Activated CD8-positive, alpha-beta memory T cell treated with anti-CD3 and anti-CD28 coated beads, Interleukin-2, amount 10 ng/mL, durations not matched to agents 7 days and 5 days (primary cell): ENCODE measurements at places on chromosomes 1 and 21.
A peak's percentile ranks its signal among the peaks of the same experiment; 100 is the strongest.

DNA sequence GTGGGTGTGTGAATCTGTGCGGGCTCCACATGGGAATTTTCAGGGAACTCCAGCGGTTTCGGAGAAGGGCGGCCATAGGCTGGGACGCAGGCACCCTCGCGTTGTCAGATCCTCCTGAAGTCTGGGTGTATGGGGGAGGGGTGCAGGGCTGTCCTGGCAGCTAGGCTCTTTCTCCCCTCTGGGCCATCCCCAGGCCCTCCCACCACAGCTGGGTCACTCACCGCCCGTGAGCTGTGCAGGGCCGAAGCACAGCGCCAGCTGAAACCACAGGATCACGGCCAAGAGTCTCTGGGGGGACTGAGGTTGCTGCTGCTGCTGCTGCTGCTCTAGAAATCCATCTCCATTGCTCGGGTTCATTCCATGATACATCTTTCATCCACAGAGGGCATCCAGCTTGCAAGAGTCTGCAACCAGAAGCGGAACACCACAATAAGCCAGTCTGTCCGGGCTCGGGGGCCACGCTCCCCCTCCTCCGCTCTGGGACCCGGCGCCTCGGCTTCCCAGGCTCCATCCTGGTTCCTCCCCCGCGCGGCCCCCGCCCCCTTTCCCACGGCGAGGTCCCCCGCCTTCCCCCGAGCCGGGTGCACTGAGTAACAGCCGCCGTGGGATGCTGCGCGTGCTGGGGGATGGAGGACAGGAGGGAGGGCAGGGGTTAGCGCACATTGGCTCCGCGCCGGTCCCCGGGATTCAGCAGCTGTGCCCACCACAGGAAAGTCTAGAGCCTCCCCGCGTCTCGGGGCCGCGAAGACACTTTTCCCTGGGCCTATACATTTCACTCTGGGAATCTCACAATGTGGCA, 720 bp downstream of the SUSD4 start:
- H3K36me3 ChIP-seq: no peaks in the 10 kb centered on the region
- peaks cover 69% of the 10 kb centered on the region for H3K27me3 ChIP-seq
- no peak for DNase-seq
- H3K27ac ChIP-seq: no peak overlapping the region
- peaks cover 7% of the 10 kb centered on the region for H3K4me1 ChIP-seq

DNA sequence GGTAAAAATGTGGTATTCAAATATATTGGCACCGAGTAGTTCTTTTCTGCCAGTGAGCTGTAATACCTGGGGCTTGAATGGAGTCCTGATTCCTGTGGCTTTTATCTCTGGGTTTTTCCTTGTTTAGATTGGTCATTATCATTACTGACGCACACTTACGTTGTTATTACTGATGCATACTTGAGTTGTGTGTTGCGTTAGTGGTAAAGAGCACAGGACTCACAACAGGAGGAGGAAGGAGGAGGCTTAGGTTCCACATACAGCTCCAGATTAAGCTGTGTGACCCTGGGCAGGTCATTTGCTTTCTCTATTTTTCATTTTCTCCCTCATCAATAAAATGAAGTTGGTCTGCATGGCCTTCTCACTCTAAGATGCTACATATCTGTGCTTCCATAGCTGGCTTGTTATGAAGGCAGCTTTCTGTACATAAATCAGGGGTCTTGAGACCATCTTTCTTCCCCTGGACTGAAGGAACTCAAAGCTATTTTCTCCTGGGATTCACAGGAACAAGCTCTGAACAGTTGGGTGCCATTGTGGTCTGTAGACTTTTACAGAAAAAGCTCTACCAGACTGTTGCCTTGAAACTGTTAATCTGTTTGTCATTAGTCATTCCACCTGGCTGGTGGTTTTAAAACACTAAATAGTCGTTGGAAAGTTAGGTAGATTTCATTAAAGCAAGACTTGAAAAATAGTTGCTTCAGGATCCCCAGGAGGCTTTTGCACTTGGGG, 5.6 kb downstream of the ARID1A start:
- no peak overlapping the region for H3K4me3 ChIP-seq
- H3K27me3 ChIP-seq: no peaks in the 10 kb centered on the region
- peaks cover 15% of the 10 kb centered on the region for H3K4me1 ChIP-seq
- H3K27ac ChIP-seq: no peak overlapping the region
- peaks cover 23% of the 10 kb centered on the region for H3K36me3 ChIP-seq
- no peak for DNase-seq

GRCh38 chr1:220594356-220594755, 66.4 kb downstream of the MARK1 start:
- H3K27me3 ChIP-seq: no peaks in the 10 kb centered on the region
- no peak for DNase-seq
- no peaks in the 10 kb centered on the region for H3K4me1 ChIP-seq
- no peaks in the 10 kb centered on the region for H3K36me3 ChIP-seq
- no peak overlapping the region for H3K27ac ChIP-seq

- H3K27me3 ChIP-seq: peaks cover 36% of the 10 kb centered on the region
- H3K4me1 ChIP-seq: peaks cover 12% of the 10 kb centered on the region
- peak; percentile 28 for DNase-seq
- no peak overlapping the region for H3K27ac ChIP-seq
- no peak overlapping the region for H3K4me3 ChIP-seq
Observed at GRCh38 chr1:236391008-236391407, 3.1 kb upstream of the EDARADD start.

DNA sequence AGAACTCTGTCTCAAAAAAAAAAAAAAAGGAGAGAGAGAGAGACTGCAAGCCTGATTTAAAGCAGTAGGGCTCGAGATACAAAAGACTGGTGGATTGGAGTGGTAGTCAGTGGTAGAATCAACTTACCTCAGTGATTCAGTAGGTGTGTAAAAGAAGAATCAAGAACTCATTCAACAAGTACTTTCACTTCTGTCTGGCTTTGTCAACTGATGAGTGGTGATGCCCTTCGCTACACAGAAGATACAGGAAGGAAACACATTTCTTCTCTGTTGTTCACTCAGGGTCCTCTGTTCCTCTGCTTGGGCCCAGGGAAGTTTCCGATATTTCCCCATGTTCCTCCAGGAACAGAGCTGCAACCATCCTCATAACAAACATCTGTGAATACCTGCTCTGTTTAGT, 68.6 kb upstream of the COG2 start:
- H3K27ac ChIP-seq: no peak overlapping the region
- H3K4me3 ChIP-seq: no peak overlapping the region
- no peak for DNase-seq

- H3K27me3 ChIP-seq: no peaks in the 10 kb centered on the region
- no peak overlapping the region for H3K27ac ChIP-seq
- H3K4me3 ChIP-seq: no peak overlapping the region
- DNase-seq: no peak
- peaks cover 78% of the 10 kb centered on the region for H3K36me3 ChIP-seq
Observed at GRCh38 chr1:111184663-111185062, 15.8 kb downstream of the DENND2D start.

- H3K4me1 ChIP-seq: peaks cover 5% of the 10 kb centered on the region
- no peak for DNase-seq
- no peak overlapping the region for H3K27ac ChIP-seq
- H3K4me3 ChIP-seq: peak overlapping the region; percentile 32
Observed at GRCh38 chr1:230050973-230051735, 15.9 kb upstream of the GALNT2 start.

DNA sequence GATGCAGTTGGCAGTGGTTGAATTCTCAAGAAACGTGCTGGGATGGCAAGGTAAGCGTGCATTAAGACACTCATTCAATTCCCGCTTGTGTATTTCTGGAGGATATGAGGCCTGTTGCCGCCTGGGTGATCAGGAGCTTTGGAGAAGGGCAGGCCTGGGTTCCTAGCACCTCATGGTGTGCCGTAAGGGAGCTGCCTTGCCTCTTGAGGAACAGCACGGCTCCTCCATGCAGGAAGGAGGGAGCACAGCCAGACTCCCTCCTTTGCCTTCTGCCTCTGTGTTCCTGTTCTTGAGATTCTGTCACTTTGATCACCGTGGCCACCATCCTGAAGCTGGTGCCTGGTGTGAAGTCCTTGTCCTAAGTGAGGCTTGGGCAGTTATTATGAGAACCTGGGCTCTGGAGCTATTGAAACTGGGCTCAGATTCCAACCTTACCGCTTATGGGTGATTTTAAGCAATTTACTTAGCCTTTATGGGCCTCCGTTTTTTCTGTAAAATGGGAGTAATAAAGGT, 18.3 kb downstream of the SLFNL1 start:
- DNase-seq: no peak
- H3K27me3 ChIP-seq: no peaks in the 10 kb centered on the region
- H3K4me3 ChIP-seq: no peak overlapping the region
- H3K4me1 ChIP-seq: peaks cover 25% of the 10 kb centered on the region
- H3K36me3 ChIP-seq: peaks cover 69% of the 10 kb centered on the region
- H3K27ac ChIP-seq: peak overlapping the region; percentile 59

DNA sequence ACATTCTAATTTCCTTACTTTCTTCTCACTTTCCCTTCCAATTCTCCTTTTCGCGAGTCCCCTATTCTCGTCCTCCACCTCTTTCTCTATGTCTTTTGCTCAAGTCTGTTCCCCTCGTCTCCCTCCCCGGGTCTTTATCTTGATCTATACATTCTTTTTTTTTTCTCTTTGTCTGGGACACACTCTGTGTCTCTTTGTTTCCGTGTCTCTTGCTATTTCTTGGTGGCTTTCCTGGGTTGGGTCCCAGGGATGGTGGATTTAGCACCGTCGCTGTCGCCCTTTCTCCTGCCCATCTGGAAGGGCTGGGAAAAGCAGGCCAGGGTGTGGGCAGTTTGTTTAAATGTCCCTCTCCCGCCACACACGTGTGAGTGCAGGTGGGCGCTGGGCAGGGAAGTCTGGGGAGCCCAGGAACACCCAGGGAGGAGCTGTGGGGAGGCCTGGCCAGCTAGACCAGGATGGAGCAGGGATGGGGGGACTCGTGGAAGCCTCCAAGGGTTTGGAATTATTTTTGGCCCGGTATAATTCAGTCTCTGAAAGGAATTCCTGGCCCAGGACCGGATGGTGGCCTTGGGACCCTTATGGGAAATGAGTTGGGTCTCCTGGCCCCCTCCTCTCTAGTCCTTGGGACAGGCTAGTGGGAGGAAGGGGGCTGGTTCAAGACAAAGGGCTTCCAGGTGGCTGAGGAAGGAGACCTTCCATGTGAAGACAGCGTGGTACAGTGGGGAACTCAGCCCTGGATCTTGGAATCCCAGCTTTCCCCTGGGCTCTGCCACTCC, 9.5 kb upstream of the ID3 start:
- peaks cover 6% of the 10 kb centered on the region for H3K4me1 ChIP-seq
- peak overlapping the region; percentile 50 for H3K4me3 ChIP-seq
- H3K36me3 ChIP-seq: peaks cover 1% of the 10 kb centered on the region

DNA sequence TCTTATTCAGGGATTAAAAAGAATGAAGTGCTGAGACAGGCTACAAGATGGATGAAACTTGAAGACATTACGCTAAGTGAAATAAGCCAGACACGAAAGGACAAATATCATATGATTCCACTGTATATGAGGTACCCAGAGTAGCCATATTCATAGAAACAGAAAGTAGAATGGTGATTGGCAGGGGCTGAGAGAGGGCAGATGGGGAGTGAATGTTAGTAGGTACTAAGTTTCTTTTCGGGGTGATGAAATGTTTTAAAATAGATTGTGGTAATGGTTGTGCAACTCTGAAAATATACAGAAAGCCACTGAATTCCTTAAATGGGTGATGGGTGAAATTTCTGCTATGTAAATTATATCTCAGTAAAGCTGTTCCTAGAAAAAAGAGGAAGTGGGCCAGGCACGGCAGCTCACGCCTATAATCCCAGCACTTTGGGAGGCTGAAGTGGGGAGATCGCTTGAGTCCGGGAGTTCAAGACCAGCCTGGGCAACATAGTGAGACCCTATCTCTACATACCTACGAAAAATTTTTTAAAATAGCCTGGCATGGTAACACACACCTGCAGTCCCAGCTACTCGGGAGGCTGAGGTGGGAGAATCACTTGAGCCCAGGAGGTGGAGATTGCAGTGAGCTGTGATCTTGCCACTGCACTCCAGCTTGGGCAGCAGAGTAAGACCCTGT, 15.9 kb downstream of the SLC27A3 start:
- peak overlapping the region; percentile 53 for H3K4me3 ChIP-seq
- DNase-seq: peak; percentile 62
- H3K27me3 ChIP-seq: peaks cover 15% of the 10 kb centered on the region
- H3K4me1 ChIP-seq: peaks cover 46% of the 10 kb centered on the region

GRCh38 chr1:33971913-33972312, 108.0 kb downstream of the HMGB4 start:
- no peak for DNase-seq
- no peaks in the 10 kb centered on the region for H3K27me3 ChIP-seq
- H3K36me3 ChIP-seq: no peaks in the 10 kb centered on the region
- H3K4me1 ChIP-seq: no peaks in the 10 kb centered on the region

DNA sequence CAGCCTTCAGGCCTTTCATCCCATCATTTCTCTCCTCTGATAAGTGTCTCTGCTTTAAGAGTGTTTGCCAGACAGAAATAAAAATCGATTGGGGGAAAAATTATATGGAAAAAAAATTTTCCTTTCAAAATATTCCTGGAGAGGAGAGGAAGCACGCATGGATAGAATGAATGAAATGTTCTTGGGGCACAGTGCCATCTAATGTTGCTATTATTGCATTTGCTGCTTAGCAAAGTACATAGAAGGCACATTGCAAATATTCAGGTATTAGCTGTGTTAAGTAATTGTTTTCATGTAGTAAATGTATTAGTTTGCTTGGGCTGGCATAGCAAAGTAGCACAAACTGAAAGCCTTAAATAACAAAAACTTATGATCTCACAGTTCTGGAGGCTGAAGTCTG, 18.1 kb downstream of the B3GALT5 start:
- no peak for DNase-seq
- no peak overlapping the region for H3K4me3 ChIP-seq
- H3K27me3 ChIP-seq: no peaks in the 10 kb centered on the region
- H3K4me1 ChIP-seq: no peaks in the 10 kb centered on the region

DNA sequence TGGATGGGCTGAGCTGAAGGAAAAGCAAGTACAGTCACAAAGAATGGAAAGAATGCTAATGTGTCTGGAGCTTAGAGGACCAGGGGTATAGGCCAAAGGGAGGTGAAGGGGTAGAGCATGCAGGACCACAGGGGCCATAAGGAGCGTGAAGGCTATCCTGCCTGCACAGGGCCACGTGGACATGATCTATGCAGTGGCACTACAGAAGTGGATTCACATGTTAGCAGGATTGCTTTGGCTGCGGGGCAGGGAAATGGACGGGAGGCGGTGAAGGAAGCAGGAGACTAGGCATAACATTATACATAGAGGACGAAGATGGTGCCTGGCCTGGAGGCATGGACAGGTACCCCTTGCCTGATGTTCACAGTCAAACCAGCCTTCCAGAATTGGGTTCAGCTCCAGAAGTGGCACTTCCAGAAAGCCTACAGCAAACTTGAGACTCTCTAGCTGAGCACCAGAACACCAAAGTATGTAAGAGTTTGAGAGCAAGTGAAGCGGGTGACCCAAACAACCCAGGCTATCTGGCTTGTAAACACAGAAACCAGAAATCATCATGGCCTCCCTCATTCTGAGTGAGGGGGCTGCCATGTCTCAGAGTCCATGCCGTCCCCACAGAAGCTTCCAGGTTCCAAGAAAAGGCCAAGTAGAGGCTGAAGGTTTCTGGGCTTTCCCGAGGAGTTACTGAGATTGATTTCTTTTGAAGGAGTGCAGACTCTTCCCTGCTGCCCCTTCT, 135.5 kb upstream of the JUN start:
- H3K27ac ChIP-seq: no peak overlapping the region
- peaks cover 26% of the 10 kb centered on the region for H3K4me1 ChIP-seq
- H3K4me3 ChIP-seq: no peak overlapping the region
- DNase-seq: no peak
- peaks cover 5% of the 10 kb centered on the region for H3K27me3 ChIP-seq

- H3K27me3 ChIP-seq: no peaks in the 10 kb centered on the region
- H3K4me1 ChIP-seq: no peaks in the 10 kb centered on the region
- DNase-seq: no peak
- H3K36me3 ChIP-seq: peaks cover 4% of the 10 kb centered on the region
- H3K27ac ChIP-seq: no peak overlapping the region
- H3K4me3 ChIP-seq: no peak overlapping the region
Observed at GRCh38 chr1:1937549-1938275, 18.6 kb upstream of the TMEM52 start.
